ENCODE measurements at places on chromosomes 16 and 17.

DNA sequence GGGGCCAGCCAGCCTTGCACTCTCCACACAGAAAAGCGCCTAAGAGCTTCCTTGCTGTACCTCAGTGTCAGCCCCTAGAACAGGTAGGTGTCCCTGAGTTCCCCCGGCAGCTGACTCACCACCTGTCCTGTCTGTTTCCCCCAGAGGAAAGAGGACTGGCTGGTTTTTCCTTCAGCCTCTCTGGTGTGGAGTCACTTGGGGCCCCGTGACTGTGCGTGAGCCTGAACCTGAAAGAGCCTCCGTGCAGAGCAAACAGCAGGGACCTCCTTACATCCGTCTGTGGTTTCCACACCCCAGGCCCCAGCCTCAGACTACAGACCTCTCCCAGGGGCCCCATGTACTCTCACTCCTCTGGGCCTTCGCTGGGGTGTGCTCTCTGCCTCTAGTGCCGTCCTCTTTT is 87.8 kb downstream of the GNAO1 start:
- DNase-seq: no peak

GRCh38 chr17:3913531-3914311 is 2.5 kb downstream of the P2RX1 start:
- no peak for DNase-seq

- DNase-seq: no peak
Measured at GRCh38 chr16:26281381-26282110, 589.8 kb downstream of the HS3ST4 start.

DNA sequence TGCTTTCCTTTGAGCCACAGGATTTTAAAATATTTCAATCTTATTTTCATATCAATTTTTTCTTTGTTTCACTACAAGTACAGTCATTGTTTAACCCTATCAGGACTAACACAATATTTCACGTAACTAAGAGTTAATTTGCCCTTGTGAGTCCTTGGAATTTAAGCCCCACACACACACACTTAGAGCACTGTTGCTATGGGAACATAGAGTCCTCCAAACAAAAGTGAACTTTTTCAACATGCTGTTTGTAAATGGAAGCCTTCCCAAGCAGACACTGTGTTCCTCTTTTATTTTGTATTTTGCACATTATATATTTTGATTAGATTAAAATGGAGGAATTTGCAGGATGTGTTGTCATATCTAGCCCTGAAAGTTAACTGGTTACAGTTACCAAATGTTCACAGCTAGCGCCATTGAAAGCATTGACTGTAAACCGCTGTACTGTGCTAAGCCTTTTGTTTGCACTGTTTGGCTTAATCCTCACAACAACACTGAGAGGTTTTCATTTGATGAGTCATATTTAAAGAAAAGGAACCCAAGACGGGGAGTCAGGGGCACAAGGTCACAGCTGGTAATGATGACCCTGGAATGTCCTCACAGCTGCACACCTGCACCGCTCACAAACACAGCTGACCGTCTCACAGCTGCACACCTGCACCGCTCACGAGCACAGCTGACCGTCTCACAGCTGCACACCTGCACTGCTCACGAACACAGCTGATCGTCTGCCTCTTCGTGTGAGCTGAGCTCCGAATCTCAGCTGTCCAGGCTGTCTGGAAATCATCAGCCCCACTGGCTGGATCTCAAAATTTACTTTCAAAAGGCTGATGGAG is 6.3 kb downstream of the HSBP1 start:
- DNase-seq: peak; percentile 88

DNA sequence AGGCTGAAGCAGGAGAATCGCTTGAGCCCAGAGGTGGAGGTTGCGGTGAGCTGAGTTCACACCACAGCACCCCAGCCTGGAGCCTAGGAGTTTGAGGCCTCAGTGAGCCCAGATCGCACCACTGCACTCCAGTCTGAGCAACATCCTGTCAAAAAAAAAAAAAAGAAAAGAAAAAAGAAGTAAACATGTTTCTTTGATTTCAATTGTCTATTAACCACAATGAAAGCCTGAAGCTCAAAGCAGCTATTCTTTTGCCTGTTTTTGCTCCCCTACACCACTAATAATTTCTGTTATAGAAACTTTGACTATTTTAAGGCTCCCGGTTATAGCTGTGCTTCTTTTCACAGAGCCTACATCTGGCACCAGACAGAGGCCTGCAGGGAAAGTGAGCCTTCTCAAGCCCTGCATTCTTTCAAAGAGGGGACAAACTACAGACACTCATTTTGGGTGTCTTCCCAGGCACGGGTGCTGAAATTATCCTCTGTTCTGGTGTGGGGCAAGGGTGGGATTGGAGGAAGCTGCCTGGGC is 14.2 kb upstream of the SLC52A1 start:
- no peak for DNase-seq

DNA sequence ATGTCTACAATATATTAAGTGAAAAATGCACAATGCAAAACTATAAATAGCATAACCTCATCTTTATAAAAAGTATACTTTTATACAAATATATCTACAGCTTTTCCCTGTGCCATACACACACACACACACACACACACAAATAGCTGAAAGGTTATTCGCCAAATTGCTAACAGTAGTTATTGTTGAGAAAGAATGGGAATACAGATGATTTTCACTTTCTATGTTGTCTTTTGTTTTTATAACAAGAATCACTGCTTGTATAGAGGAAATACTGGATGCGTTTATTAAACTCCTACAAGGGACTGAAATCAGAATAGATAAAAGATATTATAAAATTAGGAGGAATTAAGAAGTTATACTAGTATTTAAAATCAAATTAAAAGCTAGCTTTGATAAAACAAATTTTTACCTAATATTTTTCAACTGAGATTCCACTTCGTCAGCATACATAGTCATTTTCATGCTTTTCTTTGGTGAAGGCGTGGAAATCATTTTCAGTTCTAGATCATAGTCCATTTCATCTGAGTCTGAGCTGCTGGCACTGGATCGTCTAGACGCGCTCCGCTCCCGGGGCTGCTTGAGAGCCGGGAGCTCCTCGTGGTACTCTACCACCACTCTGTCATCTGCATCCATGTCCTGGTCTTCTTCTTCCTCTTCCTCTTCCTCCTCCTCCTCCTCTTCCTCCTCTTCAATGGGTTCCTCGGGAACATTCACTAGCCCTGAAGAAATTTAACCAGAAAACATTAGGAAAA is 17.0 kb upstream of the ITGAE start:
- no peak for DNase-seq

GRCh38 chr17:8155231-8155995 is 3.2 kb upstream of the PER1 start:
- no peak for DNase-seq

DNA sequence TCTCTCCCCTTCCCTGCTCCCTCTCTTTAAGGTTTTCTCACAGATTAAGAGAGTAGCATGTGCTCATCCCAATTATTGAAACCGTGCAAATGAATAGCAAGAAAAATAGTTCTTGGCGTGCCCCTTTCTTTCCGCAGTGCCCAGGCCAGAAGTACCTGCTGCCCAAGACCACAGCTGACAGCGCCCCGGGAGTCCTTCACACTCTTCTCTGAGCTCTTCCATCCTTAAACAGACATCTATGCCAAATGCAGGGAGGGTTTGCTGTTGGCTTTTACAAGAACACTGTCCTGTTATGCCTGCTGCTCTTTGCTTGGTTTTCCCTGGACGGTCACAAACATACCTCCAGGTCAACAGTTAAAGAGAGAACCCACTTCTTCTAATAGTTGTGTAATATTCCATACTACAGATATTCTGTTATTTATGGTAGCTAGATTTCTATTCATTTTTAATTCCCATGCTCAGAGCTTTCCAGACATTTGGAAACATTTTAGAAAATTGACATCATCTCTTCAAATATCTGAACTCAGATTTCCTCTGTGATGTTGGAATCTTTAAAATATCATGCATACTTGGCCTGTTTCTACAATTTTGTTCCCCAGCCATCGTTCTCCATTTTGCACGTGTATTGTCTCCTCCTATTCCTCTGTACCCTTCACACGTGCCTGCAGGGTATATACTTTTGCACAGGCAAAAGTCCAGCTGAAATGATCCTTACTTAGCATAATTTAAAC is 416.7 kb downstream of the WWOX start:
- no peak for DNase-seq

DNA sequence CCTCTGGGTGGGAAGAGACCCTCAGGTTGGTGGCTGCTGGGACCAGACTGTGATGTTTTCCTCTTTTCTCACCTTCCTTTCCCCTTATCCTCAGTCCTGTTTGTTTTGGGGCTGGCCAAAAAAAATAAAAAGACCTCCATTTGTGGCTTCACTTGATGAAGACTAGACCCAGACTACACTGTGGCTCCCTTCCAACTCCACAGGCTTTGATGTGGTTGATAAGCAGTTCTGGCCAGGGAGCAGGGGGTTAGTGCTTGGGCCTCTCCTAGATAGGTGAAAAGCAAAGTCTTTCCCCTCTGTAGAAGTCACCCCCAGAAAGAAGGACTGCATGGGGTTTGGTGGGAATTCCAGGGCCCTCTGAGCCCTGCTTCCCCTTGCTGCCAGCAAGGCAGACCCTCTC is 11.2 kb upstream of the ADAM11 start:
- DNase-seq: no peak

GRCh38 chr16:17470908-17471718 is at the start of gene XYLT1:
Gene XYLT1, minus strand, starts transcription at chr16:17470960. Its CDS starts 164 bp downstream, at chr16:17470796.
- DNase-seq: no peak

DNA sequence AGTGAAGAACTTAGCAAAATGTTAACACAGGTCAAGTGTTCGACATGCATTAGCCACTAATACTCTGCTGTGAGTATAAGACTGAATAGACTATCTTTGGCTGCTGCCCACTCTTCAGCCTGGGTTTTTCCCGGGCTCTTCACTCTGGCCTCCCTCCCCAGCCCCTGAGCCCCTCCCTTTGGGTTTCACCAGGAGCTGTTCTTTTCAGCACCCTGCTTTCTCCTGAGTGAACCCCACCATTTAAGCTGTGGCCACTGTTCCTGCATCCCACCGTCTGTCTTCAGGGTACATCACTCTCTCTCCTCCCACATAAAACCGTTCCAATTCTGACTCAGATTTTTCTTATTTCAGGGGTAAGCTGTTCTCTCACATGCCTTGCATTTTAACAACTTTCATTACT is 92.0 kb upstream of the ASIC2 start:
- no peak for DNase-seq

DNA sequence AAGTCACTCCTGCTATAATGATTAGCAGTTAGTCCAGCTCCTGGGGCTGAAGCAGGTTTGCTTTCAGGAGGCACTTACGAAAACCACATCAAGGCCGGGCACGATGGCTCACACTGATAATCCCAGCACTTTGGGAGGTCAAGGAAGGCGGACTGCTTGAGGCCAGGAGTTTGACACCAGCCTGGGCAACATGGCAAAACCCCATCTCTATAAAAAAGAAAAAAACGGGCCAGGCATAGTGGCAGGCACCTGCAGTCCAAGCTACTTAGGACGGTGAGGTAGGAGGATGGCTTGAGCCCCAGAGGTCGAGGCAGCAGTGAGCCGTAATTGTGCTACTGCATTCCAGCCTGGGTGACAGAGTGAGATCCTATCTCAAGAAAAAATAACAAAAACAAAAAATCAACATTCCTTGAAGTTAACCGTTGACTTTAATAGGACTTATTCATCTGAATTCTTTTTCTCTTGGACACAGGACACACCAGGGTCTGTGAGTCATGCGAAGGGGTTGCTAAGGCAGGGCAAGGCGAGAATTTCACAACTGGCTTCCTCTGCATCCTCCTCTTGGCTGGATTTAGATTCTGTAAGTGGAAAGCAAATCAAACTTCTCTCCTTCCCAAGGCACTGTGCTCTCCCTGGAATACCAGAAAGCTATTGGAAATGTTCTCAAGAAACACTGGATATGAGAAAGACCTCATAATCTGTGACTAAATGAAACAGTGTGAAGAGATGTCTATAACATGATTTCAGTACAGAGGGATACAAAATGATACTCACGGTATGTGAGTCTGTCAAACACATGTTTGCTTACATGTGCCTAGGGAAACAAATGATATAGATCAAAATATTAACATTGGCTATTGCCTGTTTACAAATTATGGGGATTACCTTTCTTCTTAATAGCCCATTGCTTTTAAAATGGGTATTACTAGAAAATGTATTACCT is 99.5 kb downstream of the SYCE1L start:
- peak; percentile 67 for DNase-seq

DNA sequence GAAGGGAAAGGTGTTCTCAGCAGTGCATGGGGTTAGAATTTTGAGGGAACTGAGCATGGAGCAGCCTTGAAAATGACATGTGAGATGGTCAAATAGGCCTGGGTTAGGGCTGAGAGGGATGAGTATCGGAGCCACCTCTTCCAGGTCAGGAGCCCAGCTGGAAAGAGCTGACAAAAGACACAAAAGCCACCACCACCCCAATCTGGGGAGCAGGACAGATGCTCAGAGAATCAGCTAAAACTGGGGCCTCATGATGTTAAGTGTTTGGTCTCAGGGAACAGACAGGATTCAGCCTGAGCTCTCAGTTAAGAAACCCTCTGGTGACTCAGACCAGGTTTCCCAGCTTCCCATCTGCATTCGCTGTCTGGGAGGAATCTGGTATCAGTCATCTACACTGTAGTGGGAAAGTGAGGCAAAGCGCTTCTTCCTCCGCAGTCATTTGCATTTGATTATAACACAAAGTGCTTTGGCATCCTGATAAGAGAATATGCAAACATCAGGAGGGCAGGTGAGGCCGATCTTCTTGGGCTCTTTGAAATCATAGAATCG is 2.6 kb downstream of the WNT9B start:
- DNase-seq: no peak

DNA sequence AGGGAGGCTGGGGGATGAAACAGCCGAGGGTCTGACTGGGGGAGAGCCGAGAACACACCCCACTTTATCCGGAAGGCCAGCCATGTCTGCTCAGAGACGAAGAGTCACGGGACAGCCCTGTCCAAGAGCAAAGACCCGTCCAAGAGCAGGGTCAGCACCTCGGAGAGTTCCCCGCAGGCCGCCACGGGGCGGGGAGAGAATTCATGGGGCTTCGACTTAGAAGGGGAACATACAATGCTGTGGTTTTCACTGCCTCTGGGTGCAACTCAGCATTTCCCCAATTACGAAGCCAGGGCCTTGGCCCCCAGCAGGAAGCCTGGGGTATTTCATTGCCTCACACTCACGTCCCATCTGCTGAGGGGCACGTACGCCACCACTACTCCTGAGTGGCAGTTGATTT is 59.3 kb downstream of the JPH3 start:
- no peak for DNase-seq

GRCh38 chr17:14299280-14300141 is 1.4 kb upstream of the HS3ST3B1 start:
- DNase-seq: no peak

GRCh38 chr16:28845761-28846079 is 428 bp downstream of the TUFM start:
- DNase-seq: no peak

- DNase-seq: no peak
Measured at GRCh38 chr17:3771140-3771539, 29.8 kb downstream of the ITGAE start.

- no peak for DNase-seq
Measured at GRCh38 chr17:77394540-77395295, 253.9 kb downstream of the SEC14L1 start.

DNA sequence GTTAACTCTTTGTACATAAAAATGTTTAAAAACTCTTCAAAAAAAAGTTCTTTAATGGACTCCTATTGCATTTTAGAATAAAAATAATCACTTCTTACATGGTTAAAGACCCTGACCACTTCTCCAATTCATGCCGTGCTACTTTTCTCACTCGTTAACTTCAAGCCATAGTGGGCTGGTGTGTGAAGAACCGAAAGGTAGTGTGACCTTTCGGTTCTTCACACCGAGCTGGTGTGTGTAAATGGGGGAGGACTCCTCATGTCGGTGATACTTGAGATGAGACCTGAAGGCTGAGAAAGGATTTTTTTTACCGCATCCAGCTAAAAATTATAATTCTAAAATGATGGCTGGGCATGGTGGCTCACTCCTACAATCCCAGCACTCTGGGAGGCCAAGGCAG is 22.1 kb downstream of the RFFL start:
- no peak for DNase-seq

- DNase-seq: no peak
Measured at GRCh38 chr16:68468842-68469241, 20.5 kb upstream of the SMPD3 start.
